ENCODE measurements at places on chromosomes 7 and 10. TPM values are rescaled to one million over a fixed set of nuclear protein-coding genes. Genes with fewer than 3 reads are reported as not detected.

DNA sequence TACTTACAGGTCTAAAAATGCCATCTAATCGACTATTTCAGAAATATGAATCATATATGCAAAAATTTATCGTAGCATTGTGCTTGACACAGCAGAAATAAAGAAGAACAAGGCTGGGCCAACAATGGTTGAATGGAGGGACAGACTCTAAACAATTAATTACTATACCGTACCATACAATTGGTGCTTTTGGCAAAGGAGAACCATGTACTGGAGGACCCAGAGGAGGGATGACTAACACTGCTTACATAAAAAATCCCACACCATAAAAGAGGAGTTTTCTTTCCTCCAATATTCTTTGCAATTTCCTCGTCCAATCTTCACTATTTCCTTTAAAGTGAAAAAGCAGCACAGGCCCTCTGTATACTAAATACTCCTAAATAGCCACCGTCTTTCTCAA is 94.1 kb downstream of the SGMS1 start:
- no peaks in the 10 kb centered on the region for H3K36me3 ChIP-seq
- H3K4me3 ChIP-seq, result no peak overlapping the region
- H3K27me3 ChIP-seq, result no peaks in the 10 kb centered on the region
- H3K27ac ChIP-seq, result no peak overlapping the region
- H3K4me1 ChIP-seq, result no peaks in the 10 kb centered on the region

DNA sequence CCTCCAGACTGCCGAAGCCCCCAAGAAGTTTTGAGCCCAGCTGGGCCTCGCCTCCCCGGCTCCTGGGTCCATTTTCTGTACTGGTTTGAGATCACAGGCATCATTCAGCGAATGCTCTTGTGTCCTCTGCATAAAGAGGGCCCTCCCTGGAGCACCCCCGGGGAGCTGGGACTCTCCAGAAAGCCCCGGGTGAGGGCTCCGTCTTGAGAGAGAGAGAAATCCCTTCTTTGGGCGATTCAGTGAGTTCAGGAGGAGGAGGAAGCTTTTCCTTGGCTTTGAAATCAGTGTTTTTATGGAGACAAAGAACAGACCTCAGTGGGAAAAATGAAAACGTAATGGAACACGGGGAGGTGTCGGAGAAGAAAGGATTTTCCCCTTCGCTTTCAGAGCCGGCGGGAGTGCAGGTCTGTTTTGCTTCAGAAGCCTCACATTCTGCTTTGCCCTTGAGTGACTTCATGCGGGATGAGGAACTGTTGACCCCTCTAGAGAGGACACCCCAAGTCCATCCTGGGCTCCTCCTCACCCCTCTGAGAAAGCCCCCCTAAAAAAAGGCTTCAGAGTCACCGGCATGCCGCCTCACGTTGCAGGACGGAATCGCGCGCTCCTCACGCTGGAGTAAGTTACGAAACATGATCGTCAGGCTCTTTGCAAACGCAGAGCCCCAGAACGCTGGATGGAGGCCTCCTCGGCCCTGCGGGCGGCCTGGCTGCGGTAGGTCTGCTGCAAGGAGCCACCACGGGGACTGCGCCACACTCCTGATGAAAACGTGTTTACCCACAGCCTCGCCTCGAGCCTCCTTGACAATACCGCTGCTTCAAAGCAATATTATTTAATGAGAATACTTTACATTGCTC is 8.5 kb upstream of the AP5Z1 start:
- H3K27ac ChIP-seq, result no peak overlapping the region
- no peak for DNase-seq
- H3K4me1 ChIP-seq, result no peaks in the 10 kb centered on the region
- H3K36me3 ChIP-seq, result peaks cover 9% of the 10 kb centered on the region

- no peaks in the 10 kb centered on the region for H3K4me1 ChIP-seq
- H3K27ac ChIP-seq, result no peak overlapping the region
- no peak overlapping the region for H3K4me3 ChIP-seq
- no peak for DNase-seq
Observed at GRCh38 chr10:51302316-51302715, 228.0 kb downstream of the PRKG1 start.

DNA sequence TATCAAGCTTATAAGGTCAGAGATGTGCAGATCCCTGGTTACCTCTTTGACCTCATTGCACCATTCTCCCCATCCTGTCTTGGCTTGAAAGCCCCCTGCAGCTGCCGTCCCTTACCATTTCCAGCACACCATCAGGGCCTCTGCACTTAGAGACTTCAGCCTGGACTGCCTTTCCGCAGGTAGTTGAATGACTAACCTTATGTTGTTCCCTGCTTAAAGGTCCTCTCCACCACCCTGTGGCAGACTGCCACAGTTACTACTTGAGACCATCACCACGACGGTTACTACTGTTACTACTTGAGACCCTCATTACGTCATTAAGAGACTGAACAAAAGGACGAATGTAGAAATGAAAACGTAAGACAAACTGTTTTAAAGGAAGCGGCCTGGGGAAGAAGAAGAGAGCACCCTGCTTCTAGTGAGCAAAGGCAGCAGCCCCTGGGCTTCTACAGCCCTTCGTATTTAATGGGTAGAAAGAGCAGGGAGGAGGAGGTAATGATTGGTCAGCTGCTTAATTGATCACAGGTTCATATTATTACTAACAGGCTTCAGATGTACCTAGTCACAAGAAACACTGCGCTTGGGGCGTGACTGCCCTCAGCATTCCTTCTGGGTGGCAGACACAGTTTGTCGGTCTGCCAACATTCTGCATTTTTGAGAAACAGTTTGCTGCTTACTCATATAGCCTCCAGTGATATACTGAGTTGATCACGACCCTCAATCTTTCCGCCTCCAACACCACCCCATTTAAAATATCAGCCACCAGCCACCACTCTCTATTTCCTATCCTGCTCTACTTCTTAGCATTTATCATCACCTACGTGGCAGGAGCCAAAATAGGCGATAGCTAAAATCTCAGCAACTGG is 74.1 kb upstream of the PARD3 start:
- no peaks in the 10 kb centered on the region for H3K4me1 ChIP-seq
- DNase-seq, result no peak
- H3K27ac ChIP-seq, result no peak overlapping the region
- H3K27me3 ChIP-seq, result no peaks in the 10 kb centered on the region
- no peak overlapping the region for H3K4me3 ChIP-seq

GRCh38 chr7:91720260-91720937 is 160.1 kb downstream of the MTERF1 start:
- H3K27me3 ChIP-seq, result no peaks in the 10 kb centered on the region
- H3K27ac ChIP-seq, result no peak overlapping the region
- H3K4me1 ChIP-seq, result no peaks in the 10 kb centered on the region
- no peak overlapping the region for H3K4me3 ChIP-seq
- no peaks in the 10 kb centered on the region for H3K36me3 ChIP-seq
- no peak for DNase-seq

DNA sequence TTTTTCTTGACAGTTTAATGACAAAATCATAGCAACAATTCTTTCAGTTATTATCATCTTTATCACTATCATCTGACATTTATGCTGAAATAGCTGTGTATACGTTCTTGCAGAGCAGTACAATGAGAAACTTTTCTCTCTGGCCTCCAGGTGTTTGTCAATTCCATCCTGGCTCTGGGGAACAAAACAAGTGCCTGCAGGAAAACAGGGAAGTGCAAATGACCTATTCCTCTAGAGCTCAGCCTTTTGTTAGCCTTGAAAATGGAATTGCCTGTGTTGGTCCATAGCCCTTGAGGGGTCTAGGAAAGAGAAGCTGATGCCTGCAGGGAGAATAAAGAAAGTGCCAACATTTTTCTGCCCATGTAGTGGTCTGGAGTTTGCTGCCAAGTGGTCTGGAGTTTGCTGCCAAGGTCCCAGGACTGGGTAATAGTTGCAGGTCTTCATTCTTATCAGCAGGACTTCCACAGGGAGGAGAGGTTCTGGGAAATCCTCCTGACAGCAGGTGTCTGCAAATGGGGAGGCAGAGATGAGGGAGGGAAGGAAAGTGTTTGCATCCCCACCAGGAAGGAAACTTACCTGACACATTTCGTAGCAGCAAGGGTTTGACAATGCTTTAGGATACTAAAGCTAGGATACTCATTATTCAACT is 10.1 kb upstream of the CSTF2T start:
- DNase-seq, result no peak
- H3K36me3 ChIP-seq, result no peaks in the 10 kb centered on the region
- H3K27me3 ChIP-seq, result no peaks in the 10 kb centered on the region

DNA sequence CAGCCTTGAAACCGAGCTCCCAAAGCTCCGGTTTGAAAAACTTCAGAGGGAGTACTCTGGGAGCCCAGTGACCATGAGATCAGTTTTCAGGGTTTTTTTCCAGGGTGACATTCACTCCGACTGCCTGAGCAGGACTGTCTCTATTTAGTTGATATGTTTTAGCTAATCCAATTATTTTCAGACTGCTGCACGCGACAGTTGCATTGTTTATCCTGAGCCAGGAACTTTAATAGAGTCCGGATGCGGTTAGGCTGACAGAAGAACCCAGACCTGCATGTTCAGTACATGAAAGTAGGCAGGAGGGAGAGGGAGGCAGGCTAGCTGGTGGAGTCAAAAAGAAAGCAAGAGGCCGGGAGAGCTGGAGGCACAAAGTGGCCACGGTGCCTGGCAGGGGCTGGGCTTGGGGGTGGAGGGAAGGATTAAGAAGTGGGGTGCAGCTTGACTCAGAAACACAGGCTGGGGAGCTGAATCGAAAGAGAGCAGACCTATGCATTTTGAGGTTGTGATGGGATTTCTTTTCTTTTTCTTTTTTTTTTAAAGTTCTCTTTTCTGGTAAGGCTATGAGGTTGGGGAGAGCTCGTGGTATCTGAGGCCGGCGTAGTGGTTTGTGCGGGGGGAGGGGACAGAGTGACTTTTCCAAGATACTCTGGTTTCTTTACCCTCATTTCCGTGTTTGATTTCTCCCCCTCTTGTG is 5.7 kb downstream of the GATA3 start:
- H3K4me1 ChIP-seq, result no peaks in the 10 kb centered on the region
- no peaks in the 10 kb centered on the region for H3K27me3 ChIP-seq
- H3K36me3 ChIP-seq, result no peaks in the 10 kb centered on the region
- DNase-seq, result no peak

DNA sequence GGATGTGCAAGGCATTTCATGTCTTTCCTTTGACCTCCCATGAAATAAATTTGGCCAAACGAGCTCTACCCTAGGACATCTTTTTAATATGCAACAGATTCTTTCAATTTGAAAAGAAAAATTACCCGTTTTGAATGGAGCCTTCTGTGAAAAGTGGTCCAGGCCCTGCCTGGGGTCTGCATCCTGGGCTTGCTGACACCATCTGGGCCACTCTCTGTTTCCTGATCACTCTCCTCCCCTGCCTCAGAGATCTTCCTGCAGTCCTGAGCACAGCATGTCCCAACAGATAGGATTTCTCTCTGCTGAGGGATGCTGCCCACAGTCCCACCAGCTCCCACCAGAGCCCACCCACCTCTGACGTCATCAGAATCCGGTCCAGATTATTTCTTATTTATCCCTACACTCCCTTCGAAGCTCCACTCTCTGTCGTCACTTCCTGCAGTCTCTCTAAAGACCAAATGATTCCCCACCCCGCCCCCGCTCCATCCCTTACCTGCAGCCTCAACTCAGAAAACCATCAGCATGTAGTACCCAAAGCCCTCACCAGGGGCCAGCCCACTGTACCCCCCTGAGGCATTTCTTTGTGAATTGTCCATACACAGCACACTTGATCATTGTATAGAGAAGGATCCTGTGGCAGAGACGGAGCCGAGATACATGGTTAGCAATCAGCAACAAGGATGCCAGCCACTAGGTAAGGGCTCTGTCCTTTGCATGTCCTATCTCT is 192.1 kb upstream of the MGMT start:
- H3K4me3 ChIP-seq, result no peak overlapping the region
- no peaks in the 10 kb centered on the region for H3K27me3 ChIP-seq
- no peaks in the 10 kb centered on the region for H3K36me3 ChIP-seq
- no peaks in the 10 kb centered on the region for H3K4me1 ChIP-seq

DNA sequence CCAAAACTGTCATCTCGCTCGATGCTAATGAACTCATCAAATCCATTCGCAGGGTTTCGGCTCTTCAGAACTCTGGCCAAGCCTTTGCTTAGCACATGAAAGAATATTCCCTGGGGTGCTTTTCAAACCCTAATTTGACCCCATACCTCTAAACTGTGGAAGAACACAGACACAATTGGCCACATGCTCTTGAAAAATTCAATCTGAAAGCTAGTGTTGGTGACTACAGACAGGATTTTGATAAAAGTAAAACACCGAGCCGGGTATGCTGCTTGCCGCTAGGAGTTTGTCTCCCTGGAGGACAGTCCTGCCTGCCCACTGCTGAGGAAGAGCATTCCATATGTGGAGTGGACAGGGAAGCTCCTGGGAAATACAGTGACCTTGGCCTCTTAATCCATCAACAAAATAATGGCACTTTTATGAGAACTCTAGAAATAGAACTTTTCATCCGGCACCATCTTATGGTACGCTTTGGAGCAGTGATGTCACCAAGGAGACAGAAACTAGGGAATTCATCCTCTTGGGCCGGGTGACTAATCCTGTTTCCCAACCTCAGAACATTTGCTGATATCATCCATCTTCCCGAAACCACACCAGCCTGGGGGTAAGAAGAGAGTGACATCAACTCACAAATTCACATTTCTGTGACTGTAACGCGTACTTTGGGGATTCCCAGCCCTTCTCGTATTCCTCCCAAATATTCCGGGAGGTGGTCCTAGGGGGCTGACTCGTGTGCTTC is 34.2 kb downstream of the MTURN start:
- H3K27ac ChIP-seq, result no peak overlapping the region
- H3K36me3 ChIP-seq, result no peaks in the 10 kb centered on the region
- H3K4me1 ChIP-seq, result no peaks in the 10 kb centered on the region
- no peak for DNase-seq
- no peak overlapping the region for H3K4me3 ChIP-seq

DNA sequence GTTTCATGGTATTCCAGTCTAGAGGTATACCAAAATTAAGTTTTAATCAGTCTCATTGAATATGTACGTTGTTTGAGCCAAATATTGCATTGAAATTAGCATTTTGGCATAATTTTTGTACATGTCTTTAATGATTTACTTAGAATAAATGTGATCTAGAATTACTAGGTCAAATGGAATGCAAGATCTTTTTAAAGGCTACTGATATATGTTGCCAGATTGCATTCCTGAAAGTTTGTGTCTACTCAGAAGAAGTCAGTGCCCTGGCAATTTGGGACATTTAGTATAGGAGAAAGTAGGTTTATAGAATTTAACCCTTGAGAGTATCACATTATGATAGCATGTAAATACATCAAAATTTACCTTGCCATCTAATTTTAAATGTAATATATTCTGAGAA is 32.4 kb downstream of the KMT2E start:
- H3K27ac ChIP-seq, result no peak overlapping the region
- H3K36me3 ChIP-seq, result peaks cover 28% of the 10 kb centered on the region
- no peak for DNase-seq
- H3K4me3 ChIP-seq, result no peak overlapping the region

ANKRD61 gene
- total RNA-seq, result 0.18 TPM

ECD gene
- 53.9 TPM for total RNA-seq

PNLIPRP2 gene
- total RNA-seq, result 0.72 TPM

CDHR3 gene
- 6.5 TPM for total RNA-seq

CDK14 gene
- total RNA-seq, result 3.0 TPM

OR13A1 gene
- total RNA-seq, result not detected

Measured in Panc1 (cell line).